NCI-H187 (cell line): ENCODE measurements at places on chromosomes 1 and 21.

DNA sequence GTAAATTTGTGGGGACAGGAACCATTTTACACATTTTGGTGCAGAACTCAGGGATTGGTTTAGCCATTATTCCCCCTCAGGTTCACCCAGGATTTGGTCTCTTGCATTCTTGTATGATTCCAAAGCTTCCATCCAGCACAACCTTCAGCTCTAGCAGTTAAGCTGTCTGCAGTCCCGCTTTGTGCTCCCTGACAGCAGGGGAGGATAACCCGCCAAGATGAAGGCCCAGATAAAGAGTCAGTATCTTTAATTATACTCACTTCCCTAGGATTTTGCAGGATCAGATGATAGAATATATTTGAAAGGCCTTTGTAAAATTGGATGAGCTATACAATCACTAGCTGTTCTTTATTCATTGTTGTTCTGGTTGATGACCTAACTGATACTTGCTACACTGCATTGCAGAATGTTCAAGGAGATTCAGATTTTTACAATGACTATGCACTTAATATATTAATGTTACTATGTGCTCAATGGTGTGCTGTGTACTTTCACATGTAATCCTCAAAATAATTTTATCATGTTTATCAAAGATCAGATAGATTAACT, 49.8 kb downstream of the SLC16A1 start:
- no peak for DNase-seq

DNA sequence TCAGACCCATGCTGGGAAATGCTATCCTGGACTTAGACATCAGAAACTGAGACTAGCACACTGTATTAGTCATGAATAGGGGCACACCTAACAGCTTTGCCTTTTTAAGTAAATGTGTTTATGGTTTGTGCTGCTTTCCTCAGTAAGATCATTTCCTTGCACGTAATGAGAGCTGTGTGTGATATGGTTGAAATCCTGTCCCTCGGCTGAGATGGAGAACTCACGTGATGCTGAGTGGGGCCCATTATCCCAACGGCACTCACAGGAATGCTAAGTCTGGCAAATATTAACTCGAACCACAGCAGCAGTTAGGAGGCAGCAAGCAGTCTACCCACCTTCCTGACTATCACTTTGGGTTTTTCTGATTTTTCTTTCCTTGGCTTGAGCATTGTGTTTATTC, 38.2 kb downstream of the BCL9 start:
- DNase-seq, result peak; percentile 77

- no peak for DNase-seq
Observed at GRCh38 chr1:225871359-225872074, 10.7 kb downstream of the TMEM63A start.

GRCh38 chr1:41743366-41743765, 175.4 kb downstream of the HIVEP3 start:
- DNase-seq, result no peak
